Activated CD4-positive, alpha-beta T cell treated with anti-CD3 and anti-CD28 coated beads for 36 hours (primary cell): ENCODE measurements at places on chromosomes 12 and 14. TPM values are rescaled to one million over a fixed set of nuclear protein-coding genes. Genes with fewer than 3 reads are reported as not detected.

DNA sequence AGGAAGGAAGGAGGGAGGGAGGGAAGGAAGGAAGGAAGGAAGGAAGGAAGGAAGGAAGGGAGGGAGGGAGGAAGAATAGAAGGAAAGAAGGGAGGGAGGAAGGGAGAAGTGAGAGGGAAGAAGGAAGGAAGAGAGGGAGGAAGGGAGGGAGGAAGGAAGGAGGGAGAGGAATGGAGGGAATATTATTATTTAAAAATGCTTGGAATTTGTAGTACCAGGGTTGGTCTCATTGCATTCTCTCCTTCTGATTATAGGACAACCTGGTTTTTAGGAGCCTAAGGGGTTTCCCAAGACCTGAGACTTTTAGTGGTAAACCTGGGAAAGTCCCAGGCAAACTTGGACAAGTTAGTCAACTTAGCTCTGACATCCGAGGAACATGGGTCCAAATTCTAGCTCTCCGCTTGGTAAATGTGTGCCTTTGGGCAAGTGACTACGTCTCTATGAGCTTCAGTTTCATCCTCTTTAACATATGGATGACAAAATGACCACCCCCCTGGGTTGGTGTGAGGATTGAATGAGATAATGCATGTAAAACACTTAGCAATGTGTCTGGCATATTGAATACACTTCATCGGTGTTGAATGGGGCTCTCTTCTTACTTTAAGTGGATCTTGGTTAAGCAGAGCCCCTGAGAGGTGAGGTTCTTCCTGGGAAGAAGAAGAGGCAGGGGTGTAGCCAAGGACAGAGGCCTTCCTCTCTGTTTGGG is 690.7 kb upstream of the TBX3 start:
- no peak for DNase-seq

GRCh38 chr12:2988494-2988893 is 29.3 kb downstream of the TEAD4 start:
- no peak for DNase-seq

GRCh38 chr12:103841690-103842584 is 903 bp upstream of the NT5DC3 start:
- DNase-seq, result peak; percentile 68

GRCh38 chr12:26746121-26746714 is 86.8 kb downstream of the ITPR2 start:
- DNase-seq, result no peak

GRCh38 chr12:119911182-119911581 is 34.1 kb upstream of the CIT start:
- no peak for DNase-seq

DNA sequence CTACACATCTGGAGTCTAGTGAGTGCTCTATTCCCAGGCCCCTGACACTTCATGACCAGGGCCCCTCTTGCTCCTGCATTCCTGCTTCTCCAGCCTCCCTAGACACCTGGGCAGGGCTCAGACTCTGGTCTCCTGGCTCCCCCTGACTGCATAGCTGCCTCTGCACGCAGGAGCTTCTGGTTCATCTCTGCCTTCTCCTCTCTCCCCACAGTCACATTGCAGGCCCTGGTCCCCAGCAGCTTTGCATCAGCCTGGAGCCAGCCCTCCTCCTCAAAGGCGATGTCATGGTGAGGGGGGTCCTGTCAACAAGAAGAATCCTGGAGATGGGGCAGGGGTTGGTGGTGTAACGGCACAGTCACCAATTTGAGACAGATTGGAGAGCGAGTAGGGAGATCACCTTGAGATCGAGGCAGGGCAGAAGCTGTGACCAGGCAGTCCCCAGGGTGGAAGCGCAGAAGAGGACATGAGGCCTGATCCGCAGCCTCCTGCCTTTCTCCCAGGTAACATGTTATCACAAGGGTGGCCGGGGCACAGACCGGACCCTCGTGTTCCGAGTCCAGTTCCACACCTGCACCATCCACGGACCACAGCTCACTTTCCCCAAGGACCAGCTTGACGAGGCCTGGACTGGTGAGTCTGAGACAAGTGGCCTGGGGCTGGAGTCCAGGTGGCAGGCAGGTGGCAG is 8.1 kb downstream of the TNS2 start:
- DNase-seq, result peak; percentile 3

- DNase-seq, result no peak
Observed at GRCh38 chr12:114967151-114967550, 283.2 kb upstream of the TBX3 start.

DNA sequence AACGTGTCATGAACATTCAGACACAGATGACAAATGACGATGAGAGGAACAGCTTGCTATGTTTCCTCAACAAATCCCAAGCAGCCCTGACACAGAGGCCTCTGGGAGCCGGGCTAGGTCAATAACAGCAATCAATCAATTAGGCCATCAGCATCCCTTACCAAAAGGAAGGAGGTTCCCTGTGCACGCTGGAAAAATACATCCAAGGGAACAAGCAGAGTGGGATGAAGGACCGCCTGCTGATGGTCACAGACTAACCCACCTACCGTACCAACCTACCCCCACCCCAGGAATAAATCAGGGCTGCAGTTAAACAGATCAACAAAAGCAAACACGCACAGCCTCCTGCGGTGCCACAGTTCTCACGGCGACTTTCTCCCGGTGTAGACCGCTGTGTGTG is 265.1 kb upstream of the SFSWAP start:
- DNase-seq, result no peak

Gene SLC38A1
- total RNA-seq, result 180 TPM

Gene KERA
- total RNA-seq, result not detected

GRCh38 chr14:59208954-59209353 is 20.5 kb downstream of the DAAM1 start:
- DNase-seq, result no peak

DNA sequence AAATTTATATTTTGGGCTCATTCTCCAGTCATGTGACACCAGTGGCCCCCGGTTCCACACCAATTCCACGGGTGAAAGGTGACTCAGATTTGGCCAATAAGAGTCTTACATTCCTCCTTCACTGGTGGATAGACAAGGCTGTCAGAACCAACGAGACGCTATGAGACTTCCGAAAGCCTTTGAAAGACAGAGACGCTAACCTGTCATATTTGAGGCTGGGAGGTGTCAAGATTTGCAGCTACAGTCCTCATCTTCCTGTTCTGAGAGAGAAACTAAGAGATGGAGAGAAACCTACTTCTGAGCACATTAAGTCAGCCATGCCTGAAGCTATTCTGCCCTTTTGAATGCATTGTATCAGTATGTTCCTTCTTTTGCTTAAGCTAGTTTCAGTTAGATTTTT is 171.2 kb downstream of the FLRT2 start:
- no peak for DNase-seq

Gene LRP1
- 1.8 TPM for total RNA-seq

DNA sequence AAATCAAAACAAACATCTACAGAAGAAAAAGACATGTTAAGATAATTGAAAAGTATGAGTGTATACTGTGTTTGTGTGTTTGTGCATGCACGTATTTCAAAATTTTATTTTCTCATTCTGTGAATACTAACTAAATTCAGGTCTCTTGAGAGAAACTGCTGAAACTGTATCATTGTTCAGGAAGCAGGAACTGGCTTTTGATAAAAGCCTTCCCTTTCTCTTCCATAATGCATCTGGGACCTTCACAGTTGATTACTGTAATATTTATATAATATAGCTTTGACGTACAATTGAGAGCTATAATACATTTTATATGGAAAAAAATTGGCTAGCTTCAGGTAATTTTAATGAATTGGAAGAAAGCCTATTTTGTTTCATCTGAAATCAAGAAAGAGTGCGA is 993.5 kb downstream of the SLC6A15 start:
- DNase-seq, result no peak

- no peak for DNase-seq
Observed at GRCh38 chr12:2168808-2169207, 116.0 kb downstream of the CACNA1C start.

GRCh38 chr14:57420986-57421385 is 30.6 kb downstream of the NAA30 start:
- DNase-seq, result no peak

DNA sequence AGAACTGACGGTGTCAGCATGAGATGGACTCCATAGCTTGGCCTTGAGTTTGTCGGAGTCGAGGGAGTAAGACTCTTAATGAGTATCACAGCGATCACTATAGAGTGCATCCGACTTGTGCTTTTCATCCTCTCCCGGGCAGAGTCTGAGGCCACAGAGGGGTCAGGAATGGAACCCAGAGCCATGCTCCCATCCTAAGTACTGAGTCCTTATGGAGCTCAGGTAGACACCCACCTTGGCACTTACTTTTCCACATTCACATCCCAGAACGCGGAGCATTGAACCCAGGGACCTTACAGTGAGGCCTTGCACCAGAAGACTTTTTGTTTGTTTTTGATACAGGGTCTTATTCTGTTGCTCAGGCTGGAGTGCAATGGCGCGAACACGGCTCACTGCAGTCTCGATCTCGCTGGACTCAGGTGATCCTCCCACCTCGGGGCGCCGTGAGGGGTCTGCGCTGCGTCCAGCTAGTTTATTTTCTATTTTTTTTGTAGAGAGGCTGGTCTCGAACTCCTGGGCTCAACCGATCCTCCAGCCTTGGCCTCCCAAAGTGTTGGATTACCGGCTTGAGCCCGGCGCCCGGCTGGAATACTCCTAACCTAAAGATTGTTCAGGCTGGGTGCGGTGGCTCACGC is 719 bp upstream of the SRSF9 start:
- no peak for DNase-seq
